Posterior cingulate gyrus (tissue), 11 donors: ENCODE measurements at places on chromosomes 7 and 10.

GRCh38 chr7:95245828-95246500 is 78.4 kb downstream of the PON1 start:
- DNase-seq, result no peak

GRCh38 chr7:129969881-129970446 is 17.2 kb upstream of the UBE2H start:
- DNase-seq, result no peak

DNA sequence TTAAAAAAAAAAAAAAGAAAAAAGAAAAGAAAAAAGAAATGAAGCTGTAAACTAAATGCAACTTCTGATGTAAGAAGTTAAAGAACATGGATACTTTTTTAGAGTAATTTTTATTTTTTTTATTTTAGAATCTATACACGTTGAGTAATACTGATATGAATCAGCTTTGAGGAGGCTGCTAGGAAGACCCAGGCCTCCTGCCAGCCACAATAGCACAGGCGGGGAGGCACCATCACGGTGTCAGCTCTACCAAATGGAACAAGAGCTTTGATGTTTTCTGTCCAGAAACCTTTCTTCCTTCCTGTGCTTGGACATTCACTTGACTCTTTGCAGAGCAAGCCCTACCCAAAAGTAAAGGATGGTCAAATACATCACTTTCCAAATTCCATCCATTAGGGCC is 45.3 kb upstream of the EGR2 start:
- no peak for DNase-seq

GRCh38 chr7:48295296-48295971 is 124.2 kb downstream of the ABCA13 start:
- no peak for DNase-seq

- DNase-seq, result no peak
Measured at GRCh38 chr7:55381189-55381588, 16.1 kb downstream of the LANCL2 start.

- DNase-seq, result no peak
Measured at GRCh38 chr10:121112136-121112535, 261.0 kb downstream of the WDR11 start.

- DNase-seq, result no peak
Measured at GRCh38 chr10:71927776-71928592, 36.2 kb upstream of the CHST3 start.

DNA sequence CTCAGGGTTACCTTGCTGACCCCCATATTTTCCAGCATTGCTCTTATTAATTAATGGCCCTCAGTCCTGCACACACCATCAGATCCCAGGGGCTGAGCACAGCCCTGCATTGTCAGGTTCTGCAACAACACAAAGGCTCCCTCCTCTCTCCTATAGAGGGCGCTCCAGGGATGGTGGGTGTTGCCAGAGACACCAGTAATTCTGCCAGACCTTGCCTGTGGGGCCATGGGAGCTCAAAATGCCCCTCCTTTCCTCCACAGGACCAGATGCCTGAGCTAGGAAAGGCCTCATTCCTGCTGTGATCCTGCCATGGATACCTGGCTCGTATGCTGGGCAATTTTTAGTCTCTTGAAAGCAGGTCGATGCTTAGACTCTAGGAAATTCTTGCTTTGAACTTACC is 42.8 kb upstream of the PRSS58 start:
- no peak for DNase-seq

- DNase-seq, result no peak
Measured at GRCh38 chr10:124095096-124095495, 1.7 kb upstream of the CHST15 start.

DNA sequence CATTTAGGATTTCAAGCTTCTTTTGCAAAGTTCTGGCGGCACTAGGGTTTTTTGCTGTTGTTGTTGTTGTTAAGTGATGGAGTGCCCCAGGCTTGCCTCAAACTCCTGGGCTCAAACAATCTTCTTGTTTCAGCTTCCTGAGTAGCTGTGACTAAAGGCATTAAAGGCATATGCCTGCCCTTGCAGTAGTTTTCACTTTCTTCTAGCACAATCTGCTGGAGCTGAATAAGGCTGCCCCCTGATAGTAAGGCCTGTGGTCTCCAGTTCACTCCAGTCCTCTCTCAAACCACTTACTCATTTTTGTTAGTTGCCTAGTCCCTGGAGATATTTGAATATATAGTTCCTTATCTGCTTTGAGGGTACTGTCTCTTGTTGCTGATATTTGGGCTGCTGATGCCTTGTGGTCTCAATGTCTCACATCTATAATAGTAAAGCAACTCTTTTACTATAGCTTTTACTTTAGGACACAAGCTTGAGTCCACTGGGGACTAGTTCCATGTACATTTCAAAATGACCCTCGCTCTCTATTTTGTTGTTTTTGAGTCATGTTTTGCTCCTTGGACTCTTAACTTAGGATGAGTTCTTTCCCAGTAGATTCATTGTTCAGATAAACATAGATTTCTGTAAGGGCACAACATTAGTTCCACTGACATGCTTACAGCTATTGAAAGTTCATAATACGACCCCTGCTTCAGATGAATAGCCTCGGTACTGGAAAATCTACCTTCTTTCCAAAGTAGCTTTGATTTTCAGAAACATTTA is 25.5 kb downstream of the PHF14 start:
- DNase-seq, result no peak

- DNase-seq, result no peak
Measured at GRCh38 chr7:13179775-13180523, 492.5 kb downstream of the ARL4A start.

DNA sequence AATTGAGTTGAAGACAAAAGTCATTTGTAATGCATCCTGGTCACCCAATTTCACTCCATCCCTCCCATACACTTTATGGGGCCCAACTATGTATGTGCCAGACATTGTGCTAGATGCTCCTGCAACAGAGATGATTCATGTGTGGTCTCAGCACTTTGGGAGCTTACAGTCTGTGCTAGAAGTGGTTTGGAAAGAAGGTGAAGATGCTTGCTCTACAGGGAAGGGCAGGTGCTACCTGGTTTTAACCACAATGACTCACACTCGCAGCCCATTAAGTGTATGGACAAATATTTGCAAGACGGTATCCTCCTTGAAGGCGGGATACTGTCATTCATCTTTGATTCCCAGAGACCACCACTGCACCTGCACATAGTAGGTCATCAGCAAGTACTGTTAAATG is 257.6 kb downstream of the OTUD1 start:
- DNase-seq, result no peak

- peak; percentile 93 for DNase-seq
Measured at GRCh38 chr7:143305423-143306070, 10.4 kb upstream of the CLCN1 start.

DNA sequence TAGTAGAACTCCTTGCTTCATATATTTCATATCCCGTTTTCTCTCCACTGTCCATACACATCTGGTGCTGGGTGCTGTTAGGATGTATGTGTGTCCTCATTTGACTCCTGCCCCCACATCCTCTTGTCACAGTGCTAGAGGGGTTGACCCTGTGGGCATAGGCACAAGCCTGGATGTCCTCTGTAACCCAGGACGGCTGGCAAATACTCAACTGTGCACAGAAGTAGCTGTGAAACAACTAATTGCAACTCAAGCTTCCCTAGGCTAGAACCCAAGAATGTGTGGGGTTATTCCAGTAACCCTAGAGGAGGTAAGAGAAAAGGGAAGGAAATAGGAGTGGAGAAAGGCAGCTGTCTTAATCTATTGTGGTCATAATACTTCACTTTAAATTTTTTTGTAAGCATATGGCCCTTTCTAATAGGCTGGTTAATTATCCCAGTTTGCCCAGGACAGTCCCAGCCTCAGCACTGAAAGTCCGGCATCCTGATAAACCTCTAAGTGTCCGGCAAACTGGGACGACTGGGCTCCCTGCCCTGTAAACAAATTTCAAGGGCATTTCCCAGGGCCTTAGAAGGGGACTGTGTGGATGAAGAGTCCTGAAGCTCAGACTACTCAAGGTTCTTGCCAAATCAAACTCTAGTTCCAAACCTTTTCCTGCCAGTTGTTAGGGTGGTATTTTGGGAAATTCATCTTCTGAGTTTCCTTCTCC is 283.2 kb upstream of the CELF2 start:
- no peak for DNase-seq

DNA sequence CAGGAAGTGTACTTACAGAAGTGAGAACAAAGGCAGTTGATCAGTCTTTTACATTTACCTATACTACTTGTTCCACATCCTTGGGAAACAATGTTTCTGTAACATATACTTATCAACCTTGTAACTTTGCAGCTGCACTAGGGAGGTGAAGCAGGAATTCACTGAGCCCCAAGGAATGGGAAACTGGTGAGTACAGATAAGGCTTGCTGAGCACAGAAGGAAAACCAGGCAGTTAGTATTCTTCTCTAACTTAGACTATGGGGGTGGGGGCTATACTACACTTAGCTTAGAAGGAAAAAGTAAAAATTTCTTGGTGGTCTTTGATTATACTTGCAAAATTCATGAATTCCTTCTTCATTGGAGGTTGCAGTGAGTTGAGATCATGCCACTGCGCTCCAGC is 6.9 kb upstream of the ZNF33A start:
- no peak for DNase-seq

- DNase-seq, result no peak
Measured at GRCh38 chr10:89481662-89482061, 53.7 kb downstream of the SLC16A12 start.

GRCh38 chr7:127809261-127809702 is 157.3 kb downstream of the SND1 start:
- DNase-seq, result peak; percentile 17

DNA sequence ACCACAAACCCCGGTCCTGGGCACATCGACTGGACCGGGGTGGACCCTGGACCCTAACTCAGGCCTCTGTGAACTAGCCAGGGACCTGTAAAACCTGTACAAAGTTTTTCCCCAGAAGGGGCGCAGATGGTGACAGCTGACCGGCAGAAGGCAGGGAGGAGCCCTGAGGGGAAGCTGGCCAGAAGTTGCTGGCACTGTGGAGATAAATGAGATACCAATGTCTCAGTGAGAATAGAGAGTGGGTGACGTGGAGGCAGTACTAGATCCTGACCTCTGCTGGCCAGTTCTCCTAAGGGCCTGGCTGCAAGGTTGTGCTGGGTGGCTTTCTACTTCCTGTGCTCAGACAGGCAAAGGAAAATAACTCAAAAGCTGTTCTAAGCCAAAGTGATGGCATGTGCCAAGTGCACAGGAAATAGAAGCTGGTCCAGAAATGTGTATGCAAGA is 10.6 kb upstream of the TSPAN14 start:
- no peak for DNase-seq

DNA sequence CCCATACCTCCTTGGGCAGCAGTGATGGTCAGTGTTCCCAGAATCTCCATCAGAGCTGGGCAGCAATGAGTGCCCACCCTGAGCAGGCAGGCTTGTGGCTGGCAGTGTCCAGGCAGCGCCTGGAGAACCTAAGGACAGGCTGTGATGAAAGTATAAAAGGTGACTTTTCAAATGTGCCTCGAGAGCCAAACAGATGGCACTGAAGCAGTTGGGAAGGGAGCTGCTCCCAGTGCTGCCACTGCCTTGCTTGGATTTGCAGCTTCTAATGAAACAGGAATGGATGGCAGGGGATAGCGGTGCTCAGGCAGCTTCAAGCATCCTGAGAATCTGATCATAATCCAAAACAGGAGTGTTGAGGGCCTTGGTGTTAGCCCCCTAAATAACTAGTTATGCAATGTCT is 179.8 kb upstream of the AOAH start:
- no peak for DNase-seq

- DNase-seq, result no peak
Measured at GRCh38 chr10:91108820-91109219, 111.6 kb upstream of the PCGF5 start.

DNA sequence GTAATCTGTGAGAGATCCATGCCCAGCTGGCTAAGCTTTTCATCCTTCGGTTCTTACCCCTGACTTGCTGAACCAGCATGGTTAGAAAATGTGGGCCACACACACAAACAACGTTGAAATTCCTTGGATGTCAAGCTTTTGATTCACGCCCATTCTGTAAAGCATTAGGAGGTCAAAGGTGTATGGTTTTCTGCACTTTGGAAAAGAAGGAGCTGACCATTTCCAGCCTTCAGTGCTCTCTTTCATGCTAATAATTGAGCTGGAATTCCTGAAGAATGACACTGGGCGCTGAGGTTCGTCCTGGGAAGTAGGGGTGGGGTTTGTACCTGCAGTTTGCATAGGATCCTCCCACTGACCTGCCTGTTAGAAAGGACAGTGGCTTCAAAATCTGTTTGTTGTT is 23.1 kb downstream of the KLF6 start:
- DNase-seq, result no peak

DNA sequence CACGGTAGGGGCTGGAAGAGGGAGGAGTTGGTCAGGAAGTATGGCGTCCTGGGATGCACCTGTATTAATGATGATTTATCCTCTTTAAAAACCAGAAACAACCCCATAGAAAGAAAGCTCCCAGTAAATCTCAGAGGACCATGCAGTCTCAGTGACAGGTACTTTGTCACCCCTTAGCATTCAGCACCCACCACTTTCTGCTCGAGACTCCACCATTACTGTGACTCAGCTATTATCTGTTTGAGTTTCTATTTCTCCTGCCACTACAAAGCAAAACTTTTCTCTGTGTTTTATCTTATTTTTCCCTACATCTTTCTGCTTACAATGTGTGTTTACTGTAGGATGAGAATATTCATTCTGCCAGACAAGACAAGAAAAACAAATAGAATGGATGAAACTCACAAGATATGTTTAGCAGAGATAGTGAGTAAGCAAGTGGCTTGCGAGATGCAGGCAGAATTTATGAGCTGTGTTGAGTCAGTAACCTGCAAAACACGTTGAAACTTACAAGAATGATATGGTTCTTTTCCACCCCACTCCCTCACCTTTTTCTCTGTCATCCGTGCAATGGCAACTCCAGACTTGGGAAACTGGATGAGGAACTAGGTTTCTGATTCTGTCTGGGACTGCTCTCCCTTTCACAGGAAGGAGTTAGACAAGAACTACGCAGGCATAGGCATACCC is 127.1 kb downstream of the AOAH start:
- DNase-seq, result no peak

DNA sequence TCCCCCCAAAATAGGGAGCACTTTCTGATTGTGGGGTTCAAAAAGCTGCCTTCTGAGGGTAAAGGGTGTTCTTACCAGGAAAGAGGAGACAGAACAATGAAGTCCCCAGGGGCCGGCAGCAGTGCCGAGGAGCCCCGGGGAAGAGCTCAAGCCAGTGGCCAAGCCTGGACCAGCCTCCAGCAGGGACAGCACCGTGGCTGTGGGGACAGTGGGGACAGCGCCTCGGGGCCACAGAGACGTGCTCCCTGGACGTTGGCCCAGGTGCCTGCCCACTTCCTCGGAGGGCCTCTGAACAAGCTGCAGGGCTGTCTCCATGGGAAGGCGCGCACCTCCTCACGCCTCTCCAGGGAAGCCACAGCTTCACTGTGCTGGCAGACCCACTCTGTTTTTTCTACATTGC is 312.6 kb downstream of the PTPRN2 start:
- no peak for DNase-seq

DNA sequence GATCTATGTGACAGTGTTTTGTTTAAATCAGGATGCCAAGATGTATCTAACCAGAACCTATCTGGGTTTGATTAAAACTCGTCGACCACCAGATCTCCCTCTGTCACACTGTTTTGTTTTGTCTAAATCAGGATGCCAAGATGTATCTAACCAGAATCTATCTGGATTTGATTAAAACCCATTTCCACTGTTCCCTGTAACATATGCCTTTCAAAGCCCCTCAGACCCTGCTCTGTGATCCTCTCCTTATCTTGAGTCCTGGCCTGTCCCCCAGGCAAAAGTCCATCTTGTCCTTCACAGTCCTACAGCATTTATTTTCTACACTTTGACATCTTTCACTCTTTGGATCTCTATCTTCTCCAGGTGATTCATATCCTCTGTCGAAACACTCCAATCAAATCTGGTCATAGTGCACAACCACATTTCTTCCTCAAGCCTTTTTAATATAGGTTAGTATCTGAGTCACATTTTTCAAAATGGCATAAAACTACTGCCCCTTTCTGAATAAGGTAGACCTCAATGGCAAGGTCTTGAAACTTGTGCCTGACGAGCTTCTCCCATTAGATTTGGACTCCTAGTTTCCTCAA is 32.5 kb downstream of the ERLIN1 start:
- DNase-seq, result no peak
